ENCODE measurements at places on chromosomes 7 and 10. TPM values are rescaled to one million over a fixed set of nuclear protein-coding genes. Genes with fewer than 3 reads are reported as not detected.

The ACTR3C gene
- 18.6 TPM for total RNA-seq

The JCAD gene
- total RNA-seq, result 101 TPM

GRCh38 chr7:43501870-43502269, 81.0 kb upstream of the STK17A start:
- no peak overlapping the region for H3K27ac ChIP-seq
- H3K27me3 ChIP-seq, result peaks cover 7% of the 10 kb centered on the region
- no peaks in the 10 kb centered on the region for H3K4me1 ChIP-seq
- H3K36me3 ChIP-seq, result no peaks in the 10 kb centered on the region
- DNase-seq, result no peak

GRCh38 chr7:21538936-21539495, 3.8 kb upstream of the DNAH11 start:
- no peak overlapping the region for H3K27ac ChIP-seq
- H3K4me3 ChIP-seq, result no peak overlapping the region
- DNase-seq, result no peak
- H3K36me3 ChIP-seq, result no peaks in the 10 kb centered on the region
